ENCODE measurements at places on chromosomes 3 and 15. TPM values are rescaled to one million over a fixed set of nuclear protein-coding genes. Genes with fewer than 3 reads are reported as not detected.

- DNase-seq = no peak
These were observed 142.3 kb downstream of the PDCD6IP start for GRCh38 chr3:33940736-33941135.

GRCh38 chr15:91975241-91975978, 121.9 kb downstream of the SLCO3A1 start:
- DNase-seq = no peak

The CHRNA5 gene
- 1.4 TPM for total RNA-seq

The NRROS gene
- total RNA-seq = not detected

The IREB2 gene
- total RNA-seq = 23.6 TPM

The GOLGA6L9 gene
- 1.1 TPM for total RNA-seq

The DUOXA2 gene
- not detected for total RNA-seq

The PIERCE2 gene
- 0.36 TPM for total RNA-seq

All from IMR-90 (cell line).